Renal cortical epithelial cell (primary cell): ENCODE measurements at places on chromosomes 2 and 18. TPM values are rescaled to one million over a fixed set of nuclear protein-coding genes. Genes with fewer than 3 reads are reported as not detected.

GRCh38 chr18:34637094-34637801 is 72.8 kb upstream of the DTNA start:
- DNase-seq: no peak

The ATP6V1C2 gene
- total RNA-seq: under 0.01 and 0.05 TPM in 2 replicates

GRCh38 chr2:156532989-156533388 is 96.8 kb downstream of the GPD2 start:
- peak; percentile 15 for DNase-seq

The DYSF gene
- 10.2 and 20.1 TPM in 2 replicates for total RNA-seq

GRCh38 chr2:100612388-100613000 is 49.7 kb downstream of the PDCL3 start:
- DNase-seq: no peak

DNA sequence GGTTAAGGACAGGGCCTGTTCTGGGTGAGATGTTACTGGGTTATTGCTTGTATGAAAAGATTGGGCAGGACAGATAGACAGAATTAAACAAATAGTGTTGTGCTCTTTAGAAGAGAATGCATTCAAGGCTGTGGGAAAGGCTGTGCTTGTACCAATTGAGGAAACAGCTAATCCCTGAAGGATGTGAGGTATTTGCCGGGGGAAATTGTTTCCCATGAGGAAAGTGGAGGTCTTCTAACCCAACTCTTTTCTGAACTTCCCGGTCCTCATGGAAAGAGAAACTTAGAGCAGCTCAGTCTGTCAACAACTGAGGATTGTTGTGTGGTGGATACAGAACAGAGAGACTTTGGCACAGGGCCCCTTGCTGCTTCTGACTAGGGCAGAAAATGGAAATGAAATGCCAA is 9.5 kb downstream of the SLC1A4 start:
- DNase-seq: no peak

The FMNL2 gene
- total RNA-seq: 59.0 and 69.7 TPM in 2 replicates

The PRKAG3 gene
- not detected in 2 replicates for total RNA-seq

The ST6GAL2 gene
- 0.10 and 1.4 TPM in 2 replicates for total RNA-seq

The CCBE1 gene
- total RNA-seq: 8.7 and 9.6 TPM in 2 replicates

DNA sequence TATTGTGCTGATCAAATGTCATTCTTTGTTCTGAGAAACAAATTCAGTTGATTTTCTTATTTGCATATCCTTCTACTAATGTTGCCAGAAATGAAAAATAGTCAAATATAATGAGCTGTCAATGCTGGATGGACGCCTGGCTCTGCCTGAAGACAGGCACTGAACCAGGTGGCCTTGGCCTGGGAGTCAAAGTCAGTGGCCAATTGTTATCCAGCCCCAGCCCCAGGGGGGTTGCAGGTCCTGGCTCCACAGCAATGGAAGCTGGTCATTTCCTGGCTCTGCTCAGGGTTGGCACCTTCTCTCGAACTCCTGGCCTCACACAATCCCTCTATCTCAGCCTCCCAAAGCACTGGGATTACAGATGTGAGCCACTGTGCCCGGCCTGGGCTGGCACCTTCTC is 176.8 kb upstream of the GLI2 start:
- DNase-seq: no peak

- no peak for DNase-seq
Observed at GRCh38 chr2:191441496-191442214, 196.5 kb downstream of the MYO1B start.

The PFN4 gene
- 0.40 TPM in 1 of 2 replicates, not detected in the other for total RNA-seq

- DNase-seq: no peak
Observed at GRCh38 chr2:240503375-240503774, 54.4 kb downstream of the ANKMY1 start.

The TBC1D8 gene
- total RNA-seq: 12.3 and 22.8 TPM in 2 replicates

DNA sequence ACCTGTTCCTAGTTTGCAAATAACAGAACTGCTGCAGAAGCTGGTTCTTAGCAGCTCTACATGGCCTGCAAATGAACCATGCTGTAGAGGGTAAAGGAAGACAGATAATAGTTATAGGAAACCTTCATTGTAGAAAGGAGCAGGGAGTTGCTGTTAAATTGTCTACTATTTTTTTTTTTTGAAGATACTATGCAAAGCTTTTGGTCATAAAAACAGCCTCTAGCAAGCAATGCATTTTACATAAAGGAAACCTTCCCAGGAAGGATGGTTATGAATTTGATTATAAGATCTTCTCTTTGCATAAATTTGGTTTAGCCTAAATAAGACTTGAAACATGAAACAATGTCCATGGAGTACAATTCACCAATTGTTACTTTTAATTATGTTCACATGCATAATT is 793.4 kb downstream of the SLC4A3 start:
- DNase-seq: no peak

The NRBP1 gene
- 117 and 126 TPM in 2 replicates for total RNA-seq

GRCh38 chr2:109285244-109285651 is 156.2 kb downstream of the SH3RF3 start:
- peak; percentile 54 for DNase-seq

The LONRF2 gene
- total RNA-seq: 0.17 and 0.35 TPM in 2 replicates

DNA sequence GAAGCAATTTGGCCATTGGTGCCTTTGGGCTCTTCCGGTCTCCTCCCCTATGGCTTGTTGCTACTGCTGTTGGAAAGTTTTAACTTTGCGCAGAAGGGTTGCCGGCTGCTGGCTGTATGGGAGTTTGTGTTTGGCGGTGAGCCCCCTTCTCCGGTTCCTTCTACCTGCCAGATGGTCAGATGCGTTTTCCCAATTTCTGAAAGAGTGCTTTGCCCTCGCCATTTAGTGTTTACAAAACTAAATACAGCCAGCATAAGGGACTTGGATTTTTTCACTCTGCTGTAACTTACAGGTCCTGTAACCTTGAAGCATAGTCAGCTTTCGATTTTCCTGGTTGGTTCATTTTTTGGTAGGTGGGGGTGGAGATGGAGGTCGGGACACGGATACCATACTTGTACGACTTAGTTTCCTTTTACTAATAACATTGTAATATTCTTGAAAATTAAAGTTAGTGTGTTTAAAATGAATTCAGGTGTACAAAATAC is 604 bp downstream of the COQ10B start:
- peak; percentile 91 for DNase-seq

The NTSR2 gene
- total RNA-seq: not detected in 2 replicates

DNA sequence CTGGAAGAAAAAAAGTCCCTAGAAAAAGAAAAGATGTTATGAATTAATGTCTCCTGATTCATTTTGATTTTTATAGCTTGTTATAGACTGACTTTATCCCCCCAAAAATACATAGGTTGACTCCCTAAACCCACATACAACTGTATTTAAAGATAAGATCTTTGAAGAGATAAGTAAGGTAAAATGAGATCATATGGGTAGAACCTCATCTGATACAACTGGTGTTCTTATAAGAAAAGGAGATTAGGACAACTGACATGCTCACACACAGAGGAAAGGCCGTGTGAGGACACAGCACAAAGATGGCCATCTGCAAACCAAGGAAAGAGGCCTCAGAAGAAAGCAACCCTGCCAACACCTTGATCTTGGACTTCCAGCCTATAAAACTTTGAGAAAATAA is 117.5 kb downstream of the CD226 start:
- no peak for DNase-seq

The TTC21B gene
- 24.1 and 32.2 TPM in 2 replicates for total RNA-seq

DNA sequence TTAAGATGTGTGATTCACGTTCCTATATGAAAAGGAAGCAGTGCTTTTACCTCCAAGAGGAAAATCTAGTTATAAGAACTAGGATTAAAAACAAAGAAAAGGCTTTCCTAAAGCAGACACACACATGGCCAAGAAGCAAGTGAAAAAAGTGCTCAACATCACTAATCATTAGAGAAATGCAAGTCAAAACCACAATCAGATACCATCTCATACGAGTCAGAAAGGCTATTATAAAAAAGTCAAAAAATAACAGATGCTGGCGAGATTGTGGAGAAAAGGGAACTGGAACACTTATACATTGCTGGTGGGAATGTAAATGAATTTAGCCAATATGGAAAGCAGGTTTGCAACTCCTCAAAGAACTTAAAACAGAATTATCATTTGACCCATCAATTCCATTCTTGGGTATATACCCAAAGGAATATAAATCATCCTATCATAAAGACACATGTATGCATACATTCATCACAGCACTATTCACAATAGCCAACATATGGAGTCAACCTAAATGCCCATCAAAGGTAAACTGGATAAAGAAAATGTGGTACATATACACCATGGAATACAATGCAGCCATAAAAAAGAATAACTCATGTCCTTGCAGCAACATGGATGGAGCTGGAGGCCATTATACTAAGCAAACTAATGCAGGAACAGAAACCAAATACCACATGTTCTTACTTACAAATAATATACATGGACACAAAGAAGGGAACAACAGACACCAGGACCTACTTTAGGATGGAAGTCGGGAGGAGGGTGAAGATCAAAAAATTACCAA is 285.3 kb downstream of the RAD51AP2 start:
- DNase-seq: no peak

The FOXI3 gene
- not detected in 2 replicates for total RNA-seq

GRCh38 chr2:145108361-145108778 is 588.5 kb upstream of the ZEB2 start:
- DNase-seq: peak; percentile 92

DNA sequence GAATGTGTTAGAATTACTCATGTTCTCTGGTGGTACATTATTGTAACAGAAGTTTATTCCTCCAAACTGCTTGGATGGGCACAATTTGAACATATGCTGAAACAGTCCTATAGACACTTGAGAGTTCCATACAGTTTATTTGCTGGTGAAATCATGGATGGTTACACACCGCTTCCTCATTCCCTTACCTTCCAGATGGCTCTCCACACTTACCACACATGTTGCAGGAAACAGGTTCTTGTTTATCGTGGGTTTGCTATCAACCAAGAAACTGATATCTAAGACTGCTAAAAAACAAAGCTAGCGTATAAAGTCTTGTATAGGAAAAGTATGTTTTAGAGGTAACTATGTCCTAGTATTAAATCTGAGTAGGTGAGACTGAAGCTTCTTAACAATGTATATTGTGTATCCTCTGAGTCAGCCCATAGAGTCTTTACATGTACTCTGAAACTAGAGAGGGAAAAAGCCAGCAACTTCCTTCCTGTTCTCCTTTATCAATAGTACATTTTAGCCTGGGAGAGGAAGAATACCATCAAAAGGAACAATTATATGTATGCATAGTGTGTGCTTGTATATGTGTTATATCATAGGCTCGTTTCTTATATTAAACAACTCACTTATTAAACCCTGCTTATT is 313.1 kb downstream of the PLCL1 start:
- DNase-seq: no peak

The TLX2 gene
- total RNA-seq: 0.05 TPM in 1 of 2 replicates, not detected in the other

The ACMSD gene
- 3.3 and 21.7 TPM in 2 replicates for total RNA-seq

The RNU2-63P gene
- total RNA-seq: not detected in 2 replicates

DNA sequence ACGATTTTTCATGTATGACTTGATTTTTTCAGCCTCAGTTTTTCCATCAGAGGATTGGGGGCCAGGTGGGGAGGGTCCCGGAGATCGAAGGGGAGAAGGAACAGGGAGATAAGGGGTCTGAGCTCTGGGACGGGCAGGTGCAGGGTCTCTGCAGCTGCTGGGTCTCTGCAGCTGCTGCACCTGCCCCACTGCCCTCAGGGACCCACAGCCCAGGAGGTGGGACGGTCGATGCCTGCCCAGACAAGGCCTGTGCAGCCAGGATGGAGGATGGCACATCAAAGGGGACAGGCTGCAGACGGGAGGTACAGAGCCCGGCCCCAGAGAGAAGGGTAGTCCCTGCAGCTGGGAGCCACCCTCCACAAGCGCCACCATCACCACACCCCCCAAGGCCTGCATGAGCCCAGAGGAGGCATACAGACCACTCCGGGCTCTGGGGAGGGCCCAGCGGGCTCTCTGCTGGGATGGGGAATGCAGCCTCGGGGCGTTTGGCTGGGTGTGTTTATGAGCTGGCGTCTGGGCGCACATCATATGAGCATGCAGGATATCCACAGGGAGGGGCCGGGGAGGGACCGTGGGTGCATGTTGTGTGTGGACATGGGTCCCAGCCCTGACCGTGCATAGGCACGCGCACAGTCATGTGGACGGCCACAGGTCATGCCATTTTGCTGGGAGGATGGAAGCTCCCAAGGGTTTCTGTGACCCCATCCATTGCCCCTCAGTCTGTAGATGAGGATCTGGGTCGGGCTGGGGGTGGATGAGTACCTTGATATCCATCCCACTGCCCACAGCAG is 34.9 kb upstream of the GPC1 start:
- no peak for DNase-seq

DNA sequence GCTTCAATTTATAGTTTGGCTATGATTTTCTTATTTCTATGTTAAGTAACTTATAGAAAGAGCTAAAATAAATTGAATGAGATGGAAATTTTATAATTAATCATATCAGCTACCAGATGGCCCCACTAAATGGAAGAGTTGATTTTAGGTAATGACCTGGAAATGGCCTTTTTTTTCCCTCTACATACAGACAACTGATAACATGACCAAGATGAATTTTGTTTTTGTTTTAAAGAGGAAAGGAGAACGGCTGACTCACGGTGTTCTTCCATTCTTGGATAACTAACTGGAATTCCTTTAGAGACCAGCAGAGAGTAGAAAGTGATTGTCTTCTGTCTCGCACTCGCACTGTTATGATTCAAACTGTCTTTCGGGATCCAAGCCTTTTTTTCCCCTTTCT is 91.0 kb downstream of the TMEM185B start:
- peak; percentile 36 for DNase-seq

DNA sequence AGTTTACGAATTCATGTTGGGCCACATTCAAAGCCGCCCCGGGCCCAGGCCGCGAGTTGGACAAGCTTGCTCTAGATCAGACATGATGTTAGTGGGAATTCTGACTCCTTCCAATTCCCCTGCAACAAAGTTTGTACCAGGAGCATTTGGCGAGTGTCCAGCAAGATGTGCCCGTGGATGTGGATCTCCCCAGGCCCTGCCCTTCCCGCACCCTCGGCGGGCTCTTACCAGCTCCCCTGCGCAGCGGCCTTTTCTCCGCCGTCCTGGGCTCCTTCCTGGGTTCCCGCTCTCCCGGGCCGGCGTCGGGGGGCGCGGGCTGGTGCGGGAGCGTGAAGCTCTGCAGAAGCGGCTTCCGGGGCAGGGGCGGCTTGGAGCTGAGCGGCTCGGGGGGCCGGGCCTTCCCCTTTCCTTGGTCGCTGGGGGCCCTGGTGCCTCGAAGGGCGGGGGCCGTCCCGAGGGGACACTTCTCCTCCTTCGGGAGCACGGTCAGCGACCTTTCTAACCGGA is 90.8 kb upstream of the MGAT4A start:
- no peak for DNase-seq

The CPO gene
- 1.1 TPM in 1 of 2 replicates, not detected in the other for total RNA-seq

DNA sequence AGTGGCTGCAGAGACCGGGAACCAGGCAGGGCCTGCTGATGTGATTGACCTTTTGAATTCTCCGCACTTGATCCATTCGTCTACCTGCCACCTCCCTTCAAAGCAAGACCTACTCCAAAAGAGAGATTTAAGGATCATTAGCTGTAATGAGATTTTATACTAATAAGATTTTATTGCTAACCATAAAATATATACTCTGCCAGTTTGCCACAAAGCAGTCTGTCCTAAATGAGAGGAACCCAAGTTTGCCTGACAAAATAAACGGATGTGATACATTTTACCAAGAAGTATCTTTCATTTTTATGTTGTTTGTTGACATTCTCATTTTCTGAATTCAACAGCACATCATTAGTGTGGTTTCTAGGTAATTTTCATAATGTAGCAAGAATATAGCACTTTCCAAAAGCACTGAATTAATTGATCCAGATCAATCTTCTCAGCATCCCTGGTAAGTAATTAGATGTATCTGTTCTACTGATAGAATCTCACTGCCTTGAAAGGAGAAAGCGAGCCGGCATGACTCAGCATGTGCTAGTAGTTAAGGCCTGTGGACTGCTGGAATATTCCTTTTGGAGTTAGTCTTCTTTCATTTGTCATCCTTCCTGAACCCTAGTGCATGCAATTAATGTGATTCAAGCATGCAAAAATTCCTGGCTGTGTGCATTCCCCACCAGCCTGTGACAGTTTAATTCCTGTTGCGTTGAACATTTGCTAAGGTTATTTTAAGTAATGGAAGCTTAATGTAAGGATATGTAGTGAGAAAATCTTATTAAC is 128.5 kb downstream of the ARL6IP6 start:
- peak; percentile 20 for DNase-seq
